ENCODE measurements at places on chromosomes 12 and 14.

DNA sequence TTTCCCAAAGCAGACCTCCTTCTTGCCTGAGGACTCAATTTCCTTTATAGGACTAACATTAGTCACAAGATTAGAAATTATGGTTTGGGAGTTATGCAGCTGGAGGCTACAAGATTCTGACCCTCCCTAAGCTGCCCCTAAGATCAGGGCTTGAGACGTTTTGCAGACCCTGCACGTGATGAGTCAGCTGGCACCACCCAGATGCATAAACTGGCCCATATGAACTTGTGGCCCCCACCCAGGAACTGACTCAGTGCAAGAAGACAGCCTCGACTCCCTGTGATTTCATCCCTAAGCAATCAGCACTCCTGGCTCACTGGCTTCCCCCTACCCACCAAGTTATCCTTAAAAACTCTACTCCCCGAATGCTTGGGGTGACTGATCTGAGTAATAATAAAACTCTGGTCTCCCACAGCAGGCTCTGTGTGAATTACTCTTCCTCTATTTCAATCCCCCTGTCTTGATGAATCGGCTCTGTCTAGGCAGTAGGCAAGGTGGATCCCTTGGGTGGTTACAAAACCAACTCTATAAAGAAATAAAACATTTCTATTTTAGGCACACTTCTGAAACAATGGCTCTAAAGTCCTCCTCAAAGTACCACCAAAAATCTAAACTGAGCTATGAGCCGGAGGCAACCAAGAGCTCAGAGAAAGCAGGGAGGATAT, 233.4 kb downstream of the TMEM132D start:
- DNase-seq: no peak

DNA sequence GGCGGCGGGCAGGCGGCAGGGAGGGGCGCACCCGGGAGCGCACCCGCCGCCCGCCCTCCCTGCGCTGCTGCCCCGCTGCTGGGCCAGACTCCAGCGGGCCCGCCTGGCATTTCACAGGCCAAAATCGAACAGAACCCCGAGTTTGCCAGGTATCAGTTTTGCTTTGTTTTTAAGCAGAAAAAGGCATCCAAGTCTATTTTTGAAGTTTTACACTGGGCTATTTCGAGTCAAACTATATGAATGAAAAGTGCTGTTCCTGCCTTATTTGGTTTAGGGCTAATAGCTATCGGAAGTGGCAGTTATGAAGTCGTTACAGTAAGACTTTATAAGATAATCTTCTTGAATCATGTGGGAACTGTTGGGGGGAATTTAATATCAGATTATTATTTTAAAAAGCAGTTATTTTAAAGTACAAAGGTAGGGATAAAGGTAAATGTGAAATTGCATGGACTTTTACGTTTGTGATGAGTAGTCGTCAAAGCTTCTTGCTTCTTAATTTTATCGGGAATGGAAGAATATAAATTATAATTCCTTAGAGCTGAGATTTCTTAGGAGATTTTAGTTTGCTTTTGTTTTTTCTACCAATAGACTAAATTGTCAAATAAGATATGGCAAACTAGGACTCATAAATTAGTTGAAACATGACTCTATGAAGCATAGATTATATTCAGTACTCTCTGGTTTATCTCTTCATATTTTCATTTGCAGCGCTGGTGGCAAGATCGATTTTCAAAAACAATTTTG, 1.1 kb downstream of the MSRB3 start:
- peak; percentile 26 for DNase-seq

DNA sequence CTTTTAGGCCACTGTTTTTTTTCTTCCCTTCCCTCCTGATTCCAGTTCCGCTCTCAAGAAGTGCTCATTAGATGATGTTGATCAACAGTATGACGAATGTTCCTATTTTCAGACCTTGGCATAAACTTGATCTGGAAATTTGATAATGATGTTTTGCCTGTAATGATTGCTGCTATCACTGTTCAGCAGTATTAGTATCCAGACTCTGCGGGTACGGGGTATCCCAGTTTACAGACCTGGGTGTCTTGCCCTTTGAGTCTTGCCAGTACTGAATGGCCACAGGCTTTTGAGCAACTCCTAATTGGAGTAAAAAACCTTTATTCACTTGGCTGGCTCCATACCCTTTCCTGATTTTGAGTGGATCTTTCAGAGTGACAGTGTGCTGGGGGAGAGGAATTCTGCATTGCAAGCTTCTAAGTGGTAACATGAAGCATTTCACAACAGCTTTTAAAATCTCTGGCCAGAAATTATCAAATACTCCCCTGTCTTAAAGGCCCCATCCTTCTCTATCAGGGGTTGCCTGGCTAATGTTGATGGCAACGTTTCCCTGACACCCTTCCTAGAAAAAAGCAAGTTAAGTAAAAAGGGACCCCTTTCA, 5.9 kb upstream of the ASB8 start:
- DNase-seq: no peak

DNA sequence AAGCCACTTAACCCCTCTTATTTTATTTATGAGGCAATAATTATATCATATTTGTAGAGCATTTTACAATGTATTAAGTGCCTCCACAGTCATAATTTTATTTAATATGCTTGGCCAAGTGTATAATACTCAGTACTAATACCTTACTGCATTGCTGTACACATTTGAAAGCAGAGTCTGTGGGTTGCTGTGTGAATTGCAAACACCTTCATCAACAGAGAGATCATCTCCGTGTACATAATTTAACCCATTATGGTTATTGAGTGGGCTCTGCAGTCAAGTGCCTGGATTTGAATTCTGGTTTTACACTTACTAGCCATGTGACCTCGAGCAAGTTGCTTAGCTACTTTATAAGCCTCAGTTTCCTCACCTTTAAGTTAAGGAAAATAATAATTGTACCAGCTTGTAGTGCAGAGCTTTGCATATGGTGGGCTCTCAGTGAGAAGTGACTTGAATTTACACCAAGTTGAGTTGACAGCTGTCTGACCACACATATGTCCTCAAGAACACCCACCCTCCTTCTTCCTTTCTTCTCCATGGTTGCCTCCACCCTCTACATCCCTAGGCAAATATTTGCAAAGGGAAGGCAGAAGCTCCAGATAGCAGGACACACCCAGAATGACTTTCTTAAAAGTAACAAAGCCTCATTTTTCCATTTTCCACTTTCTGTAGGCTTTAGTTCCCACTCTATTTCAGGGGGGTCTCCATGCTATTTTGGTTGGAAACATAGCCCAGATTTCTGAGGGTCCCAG, 12.3 kb downstream of the CRACR2A start:
- DNase-seq: no peak

- no peak for DNase-seq
Measured at GRCh38 chr14:36844443-36845195, 183.0 kb downstream of the PAX9 start.

DNA sequence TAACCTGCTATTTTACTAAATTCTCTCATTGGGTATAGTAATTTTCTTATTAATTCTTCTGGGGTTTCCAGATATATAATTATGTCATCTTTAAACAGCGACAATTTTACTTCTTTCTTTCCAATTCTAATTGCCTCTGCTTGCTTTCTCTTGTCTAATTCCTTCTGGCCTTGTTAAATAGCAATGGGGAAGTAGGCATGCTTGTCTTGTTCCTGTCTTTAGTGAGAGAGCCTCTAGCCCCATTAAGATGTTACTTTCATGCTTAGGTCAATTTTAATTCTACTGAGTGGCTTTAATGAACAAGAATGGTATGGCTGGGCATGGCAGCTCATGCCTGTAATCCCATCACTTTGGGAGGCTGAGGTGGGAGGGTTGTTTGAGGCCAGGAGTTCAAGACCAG, 31.7 kb downstream of the LRTM2 start:
- no peak for DNase-seq

GRCh38 chr14:29800961-29801360, 126.7 kb downstream of the PRKD1 start:
- no peak for DNase-seq

- DNase-seq: no peak
Measured at GRCh38 chr14:67814821-67815220, 1.6 kb downstream of the ZFYVE26 start.

GRCh38 chr14:98944989-98945388, 327.0 kb downstream of the BCL11B start:
- no peak for DNase-seq

DNA sequence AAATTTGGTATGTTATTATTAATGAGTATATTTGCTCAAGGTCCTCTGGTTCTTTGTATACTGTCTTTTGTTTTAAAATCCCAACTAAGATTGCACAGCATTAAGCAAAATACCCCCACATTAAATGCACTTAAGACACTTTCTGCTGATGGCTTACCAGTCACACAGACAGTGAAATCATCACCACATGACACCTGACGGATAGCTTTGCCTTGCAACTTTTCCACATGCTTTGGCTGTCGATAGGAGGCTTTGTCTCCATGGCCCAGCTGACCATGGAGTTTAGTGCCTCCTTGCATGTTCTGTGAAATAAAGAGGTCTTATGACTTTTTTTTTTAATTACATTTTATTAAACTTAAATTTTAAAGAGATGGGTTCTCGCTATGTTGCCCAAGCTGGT, 19.7 kb downstream of the NEK9 start:
- DNase-seq: no peak

GRCh38 chr14:95359994-95360826, 40.5 kb upstream of the CLMN start:
- DNase-seq: no peak

DNA sequence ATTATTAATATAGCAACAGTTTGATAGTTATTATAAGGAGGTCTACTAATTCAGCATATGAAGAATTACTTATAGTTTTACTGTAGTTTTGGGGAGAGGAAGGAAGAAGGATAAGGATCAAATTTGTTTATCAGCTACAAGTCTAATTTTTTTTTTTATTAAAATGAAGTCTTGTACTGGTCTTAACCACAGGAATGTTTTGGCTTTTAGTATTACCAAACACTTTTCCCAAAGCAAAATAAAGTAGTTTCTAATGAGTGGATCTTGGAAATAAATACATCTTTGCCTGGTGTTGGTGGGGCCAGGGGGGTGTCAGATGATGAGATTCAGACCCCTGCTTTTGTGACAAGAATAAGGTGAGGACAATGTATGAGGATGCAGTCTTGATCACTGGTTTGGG, 57.2 kb upstream of the ZDHHC17 start:
- DNase-seq: no peak

- DNase-seq: no peak
Measured at GRCh38 chr12:9694241-9694640, 24.7 kb downstream of the CLEC2D start.

DNA sequence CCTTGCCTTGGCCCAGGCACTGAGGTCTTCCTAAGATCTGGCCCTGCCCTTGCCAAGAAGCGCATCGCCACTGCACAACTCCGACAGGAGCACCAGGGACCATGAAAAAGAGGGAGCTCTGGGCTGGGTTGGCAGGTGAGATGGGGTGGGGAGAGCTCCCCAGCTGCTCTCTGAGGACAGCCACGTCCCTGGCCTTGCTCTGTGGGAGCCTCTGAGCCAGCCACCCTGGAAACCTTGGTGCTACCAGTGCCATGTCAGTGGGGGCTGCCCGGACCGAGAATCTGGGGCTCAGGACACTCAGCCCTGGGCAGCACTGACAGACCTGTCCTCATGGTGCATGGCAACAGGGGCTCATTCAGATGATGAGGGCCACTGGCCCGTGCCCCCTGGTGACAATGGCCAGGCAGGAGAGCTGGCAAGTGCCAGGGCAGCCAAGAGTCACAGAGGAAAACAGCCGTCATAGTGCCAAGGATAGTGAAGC, 134.8 kb downstream of the ZFP36L1 start:
- no peak for DNase-seq

DNA sequence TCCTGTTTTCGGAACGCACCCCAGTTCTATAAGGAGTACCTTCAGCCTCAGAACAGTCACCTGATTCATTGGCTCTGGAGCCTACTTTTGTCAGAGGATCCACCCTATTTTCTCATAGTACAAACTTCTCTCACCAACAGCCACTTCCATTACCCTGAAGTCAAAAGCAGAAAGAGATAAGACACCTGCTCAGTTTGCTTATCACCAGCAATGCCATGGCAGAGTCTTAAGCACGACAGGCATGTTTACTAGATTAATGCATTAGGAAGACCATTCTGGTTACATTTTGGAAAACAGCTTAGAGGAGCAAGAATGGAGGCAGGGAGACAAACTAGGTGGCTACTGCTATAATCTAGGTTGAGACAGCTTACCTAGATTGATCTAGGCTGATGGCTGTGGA, 67.7 kb downstream of the GXYLT1 start:
- no peak for DNase-seq

DNA sequence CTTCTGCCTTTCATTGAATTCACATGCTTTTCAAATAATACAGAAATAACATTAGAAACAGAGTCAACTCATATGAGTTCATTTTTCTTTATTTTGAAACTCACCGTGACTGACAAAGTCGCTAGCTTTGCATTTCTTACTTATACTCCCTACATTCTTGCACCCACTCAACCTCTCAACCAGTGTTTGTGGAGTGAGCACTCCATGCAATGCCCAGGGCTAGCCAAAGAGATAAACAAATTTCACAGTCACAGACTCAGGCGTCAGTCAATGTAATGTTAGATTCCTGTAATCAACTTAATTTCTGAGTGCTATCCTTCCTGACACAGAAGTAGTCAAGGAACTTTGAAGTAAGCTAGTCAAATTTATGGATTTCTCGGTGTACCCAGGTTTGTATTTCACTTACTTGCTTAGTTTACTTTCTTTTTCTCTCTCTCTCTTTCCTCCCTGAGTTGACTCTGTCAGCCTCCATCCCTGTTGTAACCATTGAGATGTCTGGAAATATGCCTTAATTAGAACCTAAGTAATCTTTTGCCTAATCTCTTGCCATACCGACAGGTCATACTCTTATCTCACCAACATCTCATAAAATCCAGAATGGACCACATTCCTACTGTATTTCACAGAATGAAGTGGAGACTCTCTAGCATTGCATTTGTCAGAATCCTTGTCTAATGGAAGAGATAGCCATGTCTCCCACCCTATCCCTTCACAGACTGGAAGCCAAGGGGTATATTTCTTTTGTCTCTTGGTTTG, 413.0 kb downstream of the AEBP2 start:
- DNase-seq: no peak

DNA sequence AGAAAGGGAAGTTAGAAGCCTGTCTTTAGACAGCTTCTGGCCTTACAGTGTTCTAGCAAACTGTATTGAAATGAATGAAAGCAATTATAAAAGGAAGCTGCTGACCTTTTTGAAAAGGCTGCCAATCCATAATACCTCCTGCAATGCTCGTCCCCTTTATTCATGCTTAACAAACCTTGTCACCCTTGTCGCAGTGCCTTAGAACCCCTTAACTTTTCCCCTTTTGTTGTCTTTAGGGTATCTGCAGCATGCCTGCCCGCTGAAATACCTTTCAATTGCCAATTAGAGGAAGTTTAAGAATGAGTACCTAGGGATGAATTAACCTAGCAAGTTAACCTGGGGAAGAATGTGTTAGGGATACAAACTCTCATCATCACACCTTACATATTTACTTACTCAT, 731.2 kb downstream of the RERGL start:
- no peak for DNase-seq

- no peak for DNase-seq
Measured at GRCh38 chr12:107501681-107502080, 183.9 kb upstream of the PWP1 start.

Data from HS-27A (cell line).